CD4-positive, alpha-beta T cell treated with Interferon gamma for 1 hour (primary cell): ENCODE measurements at places on chromosomes 11 and 22.

DNA sequence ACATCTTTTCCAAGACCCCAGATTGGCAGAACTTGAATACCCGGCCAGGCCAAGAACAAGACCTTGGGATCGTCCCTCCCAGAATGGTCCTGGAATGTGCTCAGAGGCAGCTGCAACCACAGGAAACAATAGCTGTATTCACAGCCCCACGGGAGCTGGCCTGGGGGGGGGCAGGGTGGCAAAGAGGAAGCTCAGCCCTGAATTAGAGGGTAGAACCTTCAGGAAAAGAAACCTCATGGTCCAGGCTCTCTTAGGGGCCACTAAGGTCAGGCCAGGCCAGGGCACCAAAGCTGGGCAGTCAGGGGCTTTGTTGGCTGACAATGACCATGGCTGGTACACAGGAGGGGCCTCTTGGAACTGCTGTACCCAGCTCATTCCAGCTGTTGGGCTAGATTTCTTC, 17.3 kb downstream of the RPL27A start:
- DNase-seq, result no peak

DNA sequence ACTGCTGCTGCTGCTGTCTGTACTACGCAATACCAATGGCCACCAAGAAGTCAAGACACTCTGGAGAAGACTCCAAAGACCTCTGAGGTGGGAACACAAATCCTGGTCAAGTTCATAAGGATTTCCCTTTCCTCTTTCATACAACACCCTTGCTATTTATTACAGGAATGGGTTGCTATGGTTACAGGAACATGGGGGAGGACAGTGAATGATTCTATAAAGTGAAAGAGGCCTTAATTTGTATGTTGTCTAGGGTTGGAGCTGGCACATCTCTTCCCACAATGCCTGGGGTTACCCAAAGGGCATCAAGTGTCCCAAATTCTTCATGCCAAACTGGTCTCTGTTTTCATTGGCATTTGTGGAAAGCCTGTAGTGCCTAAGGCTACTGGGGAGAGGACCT, 11.4 kb upstream of the SEC14L3 start:
- DNase-seq, result no peak

DNA sequence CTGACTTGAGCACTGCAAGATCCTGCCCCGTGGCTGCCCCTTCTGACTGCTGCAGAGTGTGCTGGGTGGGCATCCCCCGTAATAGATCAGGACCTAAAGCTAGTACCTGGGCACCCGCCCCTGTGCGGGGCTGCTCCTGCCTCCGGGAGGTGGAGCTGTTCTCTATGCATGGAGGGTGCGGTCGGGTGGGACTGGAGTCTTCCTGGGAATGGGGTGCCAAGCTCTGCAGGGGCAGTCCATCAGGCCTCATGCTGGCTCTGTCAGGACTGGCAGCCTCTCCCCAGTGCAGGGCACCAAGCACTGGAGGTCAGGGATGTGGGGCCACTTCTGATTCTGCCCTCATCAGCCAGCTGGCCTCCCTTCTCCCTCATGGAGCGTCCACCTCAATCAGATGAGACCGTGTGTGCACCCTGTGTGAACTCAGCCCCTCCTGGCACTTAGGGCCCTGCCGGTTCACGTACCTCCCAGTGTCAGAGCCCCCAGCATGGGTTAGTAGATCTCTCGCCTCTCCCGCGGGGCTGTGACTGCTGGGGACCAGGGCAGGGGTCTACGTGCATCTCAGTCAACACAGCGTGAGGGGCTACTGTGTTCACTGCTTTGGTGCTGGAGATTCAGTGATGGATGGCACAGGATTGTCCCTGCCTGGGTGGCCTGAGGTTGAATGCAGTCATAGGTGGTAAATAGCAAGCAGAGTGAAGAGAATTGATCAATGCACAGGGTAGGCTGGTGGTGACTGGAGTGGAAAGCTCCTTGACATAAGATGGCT, 30.8 kb downstream of the MPPED1 start:
- no peak for DNase-seq

DNA sequence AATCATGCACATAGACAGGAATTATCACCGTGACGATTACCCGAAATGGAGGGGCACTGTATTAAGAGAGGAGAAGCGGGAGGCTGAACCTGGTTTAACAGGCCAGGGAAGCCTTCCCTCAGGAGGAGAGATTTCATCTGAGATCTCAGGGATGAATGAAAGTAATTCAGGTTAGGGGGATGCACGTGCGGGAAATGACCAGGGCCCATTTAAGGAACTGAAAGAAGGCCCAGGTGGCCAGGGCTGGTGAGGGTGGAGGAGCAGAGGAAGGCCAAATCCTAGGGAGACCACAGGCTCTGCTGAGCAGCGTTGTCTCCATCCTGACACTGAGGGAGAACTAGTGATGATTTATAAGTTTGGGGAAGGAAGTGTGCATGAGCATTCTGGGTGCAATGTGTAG, 16.3 kb upstream of the OPCML start:
- no peak for DNase-seq

GRCh38 chr22:20107951-20108756, 7.8 kb upstream of the RANBP1 start:
- DNase-seq, result no peak

DNA sequence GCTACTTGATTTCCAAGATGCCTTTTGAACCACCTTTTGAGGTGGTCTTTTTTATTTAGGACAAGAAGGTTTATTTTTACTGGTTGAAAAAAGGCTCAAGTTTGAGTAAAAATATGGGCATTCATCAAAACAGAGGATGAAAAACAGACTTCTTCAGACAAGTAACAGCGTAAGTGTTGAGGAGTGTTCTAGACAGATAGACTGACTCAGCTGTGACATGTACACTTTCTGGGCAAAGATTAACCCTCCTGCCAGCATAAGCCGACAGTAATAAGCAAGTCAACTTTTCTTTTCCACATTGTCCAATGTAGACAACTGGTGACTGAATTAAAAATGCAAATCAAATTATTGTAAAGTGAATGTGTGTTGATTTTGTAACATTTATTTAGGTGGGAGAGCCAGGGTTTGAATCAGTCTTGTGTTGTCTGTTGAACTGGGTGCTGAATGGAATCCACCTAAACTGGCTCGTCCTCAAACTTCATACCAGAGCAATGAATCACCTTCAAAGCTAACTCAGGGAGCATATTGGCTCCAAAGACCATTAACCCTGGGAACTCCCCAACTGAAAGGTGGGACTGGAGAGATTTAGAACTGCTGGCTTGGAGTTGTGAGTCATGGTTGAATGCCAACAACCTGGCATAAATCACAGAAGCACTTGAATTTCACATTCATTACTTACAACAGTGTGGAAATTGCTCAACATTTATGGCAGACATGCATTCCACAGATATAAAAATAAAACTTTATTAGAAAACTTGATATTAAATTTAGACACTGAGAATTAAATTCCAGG, 377.0 kb downstream of the ETS1 start:
- no peak for DNase-seq

DNA sequence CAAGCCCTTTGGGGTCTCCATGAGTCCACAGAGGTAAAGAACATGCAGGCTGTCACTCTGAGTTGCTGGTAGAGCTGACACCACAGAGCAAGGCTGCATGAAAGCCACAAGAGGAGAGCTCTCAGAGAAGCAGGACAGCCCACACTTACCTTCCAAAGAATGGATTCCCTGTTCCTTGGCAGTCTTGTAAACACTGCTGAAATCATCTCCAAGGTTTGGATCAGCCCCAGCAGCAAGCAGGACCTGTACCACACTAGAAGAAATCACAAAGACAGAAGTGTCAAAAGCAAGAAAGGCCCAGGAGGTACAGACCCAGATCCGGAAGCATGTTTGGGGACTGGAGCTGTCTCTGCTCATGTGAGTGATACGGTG, 54.2 kb downstream of the CLPB start:
- DNase-seq, result no peak

GRCh38 chr11:122137078-122137793, 21.2 kb upstream of the BLID start:
- DNase-seq, result no peak

DNA sequence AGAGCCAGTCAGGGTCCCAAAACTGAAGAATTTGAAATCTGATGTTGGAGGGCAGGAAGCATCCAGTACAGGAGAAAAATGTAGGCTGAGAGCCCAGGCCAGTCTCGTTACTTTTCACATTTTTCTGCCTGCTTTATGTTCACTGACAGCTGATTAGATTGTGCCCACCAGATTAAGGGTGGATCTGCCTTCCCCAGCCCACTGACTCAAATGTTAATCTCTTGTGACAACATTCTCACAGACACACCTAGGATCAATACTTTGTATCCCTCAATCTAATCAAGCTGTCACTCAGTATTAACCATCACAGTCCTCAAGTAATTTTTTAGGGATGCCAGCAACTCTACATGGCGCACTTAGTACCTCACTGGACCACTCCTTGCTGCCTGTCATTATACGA, 1345.3 kb downstream of the FAM181B start:
- DNase-seq, result no peak

DNA sequence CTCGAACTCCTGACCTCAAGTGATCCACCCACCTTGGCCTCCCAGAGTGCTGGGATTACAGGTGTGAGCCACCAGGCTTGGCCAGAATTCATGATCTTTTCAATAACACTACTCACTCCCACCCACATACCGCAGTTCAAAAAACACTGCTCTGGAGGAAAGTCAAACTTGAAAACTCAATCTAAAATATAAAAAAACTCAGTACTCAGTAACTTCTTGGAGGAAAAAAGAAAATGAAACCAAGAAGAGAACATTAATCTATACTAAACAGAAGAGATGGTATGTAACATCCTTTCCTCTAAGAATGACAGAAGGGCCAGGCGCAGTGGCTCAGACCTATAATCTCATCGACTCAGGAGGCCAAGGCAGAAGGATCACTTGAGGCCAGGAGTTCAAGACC, 58.3 kb downstream of the MRTFA start:
- DNase-seq, result no peak
